ENCODE measurements at places on chromosomes 1 and 21. TPM values are rescaled to one million over a fixed set of nuclear protein-coding genes. Genes with fewer than 3 reads are reported as not detected.
A peak's percentile ranks its signal among the peaks of the same experiment; 100 is the strongest.

The TTC39A gene
- 0.64 TPM for total RNA-seq

The RHBG gene
- not detected for total RNA-seq

GRCh38 chr1:44808938-44809917 lies 905 bp downstream of the BTBD19 start:
- peak; percentile 86 for DNase-seq

DNA sequence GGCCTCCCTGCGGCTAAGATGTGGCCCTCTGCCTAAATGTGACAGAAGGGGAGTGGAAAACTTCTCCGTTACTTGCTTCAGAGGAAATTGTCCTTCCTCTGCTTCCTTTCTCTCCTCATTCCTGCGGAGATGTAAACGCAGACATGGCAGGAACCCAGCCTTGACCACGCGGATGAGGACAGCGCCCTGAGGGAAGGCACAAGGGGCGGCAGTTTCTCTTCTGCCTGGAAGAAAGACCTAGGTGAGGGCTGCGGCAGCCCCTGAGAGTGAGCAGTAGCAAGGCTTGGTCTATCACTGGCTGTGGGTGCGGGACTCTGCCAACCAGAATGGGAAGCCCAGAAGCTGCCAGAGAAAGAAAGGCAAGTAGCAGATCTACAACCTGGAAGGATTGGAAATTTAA lies 14.0 kb upstream of the CTPS1 start:
- DNase-seq = no peak

DNA sequence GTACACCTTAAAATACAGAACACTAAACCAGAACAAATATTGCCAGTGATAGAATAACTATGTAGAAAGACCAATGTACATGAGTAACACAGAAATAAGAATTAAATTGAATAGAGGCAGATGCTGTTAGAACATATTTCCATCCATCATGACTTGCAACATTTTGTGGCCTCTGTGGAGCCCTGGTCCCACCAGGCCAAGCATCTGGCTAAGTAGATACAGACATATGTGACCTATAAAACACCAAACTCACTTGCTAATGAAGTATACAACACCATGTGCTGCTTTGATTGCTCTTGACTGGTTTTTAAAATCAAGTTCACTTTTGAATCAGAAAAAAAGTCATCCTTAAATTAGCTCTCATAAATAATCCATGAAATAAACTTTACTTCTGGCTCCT lies 20.5 kb downstream of the SLC19A2 start:
- no peak for DNase-seq

The F5 gene
- not detected for total RNA-seq

The RRP1 gene
- total RNA-seq = 16.8 TPM

The CATSPER4 gene
- not detected for total RNA-seq

GRCh38 chr1:56803561-56804156 lies 15.5 kb downstream of the FYB2 start:
- no peak for DNase-seq

Measured in fibroblast of villous mesenchyme (primary cell).